ENCODE measurements at places on chromosomes 13 and 19.

DNA sequence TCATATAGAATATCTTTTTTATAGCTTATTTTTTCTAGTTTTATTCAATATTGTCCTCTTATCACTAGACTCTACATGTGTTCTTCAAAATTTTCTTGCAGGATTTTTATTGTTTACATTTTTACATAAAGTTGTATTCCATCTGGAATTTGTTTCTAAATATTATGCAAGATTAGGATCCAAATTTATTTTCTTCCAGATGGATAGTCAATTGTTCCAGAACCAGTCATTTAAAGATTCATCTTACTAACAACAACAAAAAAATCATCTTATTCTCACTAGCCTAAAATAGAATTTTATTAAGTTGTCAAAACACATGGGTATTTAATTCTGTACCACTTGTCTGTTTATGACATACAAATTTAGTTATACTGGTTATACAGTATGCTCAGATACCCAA is 390.4 kb upstream of the GPC6 start:
- no peak for DNase-seq

- DNase-seq: no peak
These were observed 15.0 kb upstream of the ALOX5AP start for GRCh38 chr13:30720172-30720869.

GRCh38 chr19:47095476-47096099 is 18.0 kb downstream of the ZC3H4 start:
- no peak for DNase-seq

DNA sequence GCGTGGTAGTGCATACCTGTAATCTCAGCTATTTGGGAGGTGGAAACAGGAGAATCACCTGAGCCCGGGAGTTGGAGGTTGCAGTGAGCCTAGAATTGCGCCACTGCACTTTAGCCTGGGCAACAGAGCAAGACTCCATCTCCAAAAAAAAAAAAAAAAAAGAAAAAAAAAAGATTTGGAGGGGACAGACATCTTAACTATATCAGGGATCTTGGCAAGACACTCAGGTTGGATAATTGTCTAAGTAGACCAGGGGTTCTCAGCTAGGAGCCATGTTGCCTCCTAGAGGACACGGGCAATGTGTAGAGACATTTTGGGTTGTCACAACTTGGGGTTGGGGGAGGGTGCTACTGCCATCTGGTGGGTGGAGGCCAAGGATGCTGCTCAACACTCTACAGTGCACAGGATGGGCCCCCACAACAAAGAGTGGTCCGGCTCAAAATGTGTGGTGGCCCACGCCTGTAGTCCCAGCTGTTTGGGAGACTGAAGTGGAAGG is 1.9 kb upstream of the ZNF580 start:
- no peak for DNase-seq

DNA sequence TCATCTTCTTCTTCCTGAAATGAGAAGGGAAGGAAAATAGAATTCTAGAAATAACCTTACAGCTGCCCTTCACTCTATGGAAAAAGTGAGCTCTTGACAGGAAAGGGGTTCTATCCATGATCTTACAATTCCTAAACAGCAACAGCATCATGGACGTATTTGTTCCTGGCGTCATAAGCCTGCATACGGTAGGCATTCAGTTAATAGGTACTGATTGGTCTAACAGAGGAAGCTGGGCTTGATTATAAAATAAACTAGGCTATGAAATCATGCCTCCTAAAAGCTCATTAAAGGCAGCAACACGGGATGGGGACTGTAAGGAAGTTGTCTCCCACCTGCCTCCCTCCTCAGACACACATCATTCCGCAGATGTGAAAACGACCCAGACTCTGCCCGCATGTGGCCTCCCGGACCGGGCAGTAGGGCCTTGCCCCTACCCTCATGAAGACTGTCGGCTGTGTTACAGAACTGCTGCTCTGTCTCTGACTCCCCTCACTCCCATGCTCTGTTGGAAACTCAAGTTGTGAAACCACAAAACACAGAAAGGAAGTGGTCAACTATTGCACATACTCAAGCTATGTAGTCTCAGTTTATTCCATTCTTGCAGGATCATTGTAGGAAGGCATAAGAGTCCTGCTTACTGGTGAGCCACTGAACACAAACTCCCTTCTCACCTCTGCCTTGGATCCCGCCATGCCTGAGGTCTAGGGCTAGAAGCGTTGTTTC is 129.8 kb downstream of the DLEU7 start:
- DNase-seq: no peak

DNA sequence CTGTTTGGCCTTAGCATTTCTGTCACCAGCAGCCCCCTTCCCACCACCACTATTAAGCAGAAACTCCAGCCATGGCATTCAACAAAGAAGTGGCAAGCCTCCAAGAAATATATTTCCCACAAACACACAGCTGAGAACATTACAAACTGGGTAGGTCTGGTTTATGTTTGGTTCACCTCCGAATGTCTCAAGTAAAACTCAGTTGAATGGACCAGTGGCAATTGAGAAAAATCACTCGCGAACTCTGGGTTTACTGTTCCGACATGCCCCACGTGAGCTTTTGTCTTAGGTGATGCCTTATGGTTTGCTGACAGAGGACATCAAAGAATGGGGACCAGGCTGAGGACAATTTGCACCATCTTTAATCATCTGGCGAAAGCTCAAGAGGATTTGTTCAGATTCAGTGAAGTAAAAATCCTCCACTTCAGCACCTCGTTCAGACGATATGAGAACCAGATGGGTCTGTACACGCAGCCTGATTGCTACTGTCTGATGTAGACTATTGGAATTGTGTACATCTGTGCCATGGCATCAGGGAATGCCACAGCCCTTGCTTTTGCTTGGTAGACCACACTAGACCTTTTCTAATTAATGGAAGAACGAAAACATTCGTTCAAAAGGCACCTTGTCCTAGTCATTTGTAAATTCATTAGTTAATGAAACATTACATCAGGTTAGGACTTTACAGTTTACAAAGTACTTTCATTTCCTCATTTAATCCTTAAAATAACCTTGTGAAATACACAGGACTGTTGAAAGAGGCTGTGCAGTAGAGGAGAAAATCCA is 59.4 kb downstream of the SLC10A2 start:
- DNase-seq: no peak

GRCh38 chr19:48815870-48816501 is 5.2 kb upstream of the BCAT2 start:
- DNase-seq: no peak

DNA sequence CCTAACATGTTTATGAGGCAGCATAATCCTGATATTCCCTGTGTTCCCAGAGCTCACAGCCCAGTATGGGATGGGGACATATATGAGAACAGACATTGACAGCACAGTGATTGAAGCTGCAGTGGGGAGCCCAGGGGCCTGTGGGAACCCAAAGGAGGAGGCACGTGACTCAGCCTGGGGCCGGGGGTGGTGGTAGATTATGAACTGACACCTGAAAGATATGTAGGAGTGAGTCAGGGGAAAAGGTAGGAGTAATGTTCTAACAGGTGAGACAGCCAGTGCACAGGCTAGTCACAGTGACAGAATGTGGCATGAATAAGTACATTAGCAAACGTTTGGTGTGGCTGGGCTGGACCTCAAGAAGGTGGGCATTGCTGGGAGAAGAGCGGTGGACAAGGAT is 29.0 kb downstream of the CKM start:
- no peak for DNase-seq

DNA sequence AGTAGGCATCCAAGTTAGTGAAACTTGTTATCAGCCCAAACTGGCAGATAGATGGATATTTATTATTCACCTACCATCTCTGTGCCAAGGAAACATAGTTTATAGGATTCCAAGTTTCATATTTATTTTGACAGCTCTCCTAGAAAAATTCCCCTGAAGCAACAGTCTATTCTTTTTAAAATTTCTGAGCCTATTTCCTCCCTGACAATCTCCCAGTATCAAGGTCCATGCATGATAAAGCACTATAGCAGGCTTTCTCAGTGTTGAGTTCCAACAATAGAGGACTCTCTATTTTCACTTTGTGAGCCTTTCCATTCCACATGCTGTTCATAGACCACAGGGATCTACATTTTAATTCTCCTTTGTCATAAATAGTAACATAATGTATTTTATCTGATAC is 312.6 kb downstream of the SLITRK6 start:
- DNase-seq: no peak

DNA sequence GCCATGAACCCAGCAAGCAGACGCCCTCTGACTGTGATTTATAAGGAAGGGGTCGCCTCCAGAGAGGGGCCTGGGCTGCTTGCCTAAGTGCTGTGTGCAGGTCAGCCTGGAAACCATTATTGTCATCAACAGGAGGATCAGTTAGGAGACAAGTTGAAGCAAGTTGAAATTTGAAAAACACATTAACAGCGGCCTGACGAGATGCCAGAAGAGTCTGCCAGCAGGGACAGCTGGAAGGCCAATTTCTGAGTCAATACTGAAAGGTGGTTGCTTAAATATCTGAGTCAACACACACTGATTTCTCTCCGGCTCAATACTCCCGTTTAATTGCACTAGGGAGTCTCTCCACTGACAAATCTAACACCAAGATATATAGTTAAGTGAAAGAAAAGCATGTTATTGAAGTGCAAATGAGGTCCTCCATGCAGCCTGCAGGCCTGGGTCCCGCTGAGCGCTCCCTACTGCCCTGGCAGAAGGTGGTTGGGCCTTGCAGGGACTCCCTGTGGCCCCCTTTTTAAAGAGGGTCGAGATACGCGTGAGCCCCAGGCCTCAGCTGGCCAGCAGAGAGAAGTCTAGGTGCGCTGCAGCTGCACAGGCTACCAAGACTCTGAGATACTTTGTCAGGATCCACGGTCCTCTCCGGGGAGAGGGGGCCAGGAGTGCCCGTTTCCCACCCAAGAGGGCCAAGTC is 91.1 kb downstream of the RNASEH2B start:
- DNase-seq: no peak

Measured in DMS79 (cell line).